Foreskin melanocyte (primary cell): ENCODE measurements at places on chromosomes 3 and 15.

DNA sequence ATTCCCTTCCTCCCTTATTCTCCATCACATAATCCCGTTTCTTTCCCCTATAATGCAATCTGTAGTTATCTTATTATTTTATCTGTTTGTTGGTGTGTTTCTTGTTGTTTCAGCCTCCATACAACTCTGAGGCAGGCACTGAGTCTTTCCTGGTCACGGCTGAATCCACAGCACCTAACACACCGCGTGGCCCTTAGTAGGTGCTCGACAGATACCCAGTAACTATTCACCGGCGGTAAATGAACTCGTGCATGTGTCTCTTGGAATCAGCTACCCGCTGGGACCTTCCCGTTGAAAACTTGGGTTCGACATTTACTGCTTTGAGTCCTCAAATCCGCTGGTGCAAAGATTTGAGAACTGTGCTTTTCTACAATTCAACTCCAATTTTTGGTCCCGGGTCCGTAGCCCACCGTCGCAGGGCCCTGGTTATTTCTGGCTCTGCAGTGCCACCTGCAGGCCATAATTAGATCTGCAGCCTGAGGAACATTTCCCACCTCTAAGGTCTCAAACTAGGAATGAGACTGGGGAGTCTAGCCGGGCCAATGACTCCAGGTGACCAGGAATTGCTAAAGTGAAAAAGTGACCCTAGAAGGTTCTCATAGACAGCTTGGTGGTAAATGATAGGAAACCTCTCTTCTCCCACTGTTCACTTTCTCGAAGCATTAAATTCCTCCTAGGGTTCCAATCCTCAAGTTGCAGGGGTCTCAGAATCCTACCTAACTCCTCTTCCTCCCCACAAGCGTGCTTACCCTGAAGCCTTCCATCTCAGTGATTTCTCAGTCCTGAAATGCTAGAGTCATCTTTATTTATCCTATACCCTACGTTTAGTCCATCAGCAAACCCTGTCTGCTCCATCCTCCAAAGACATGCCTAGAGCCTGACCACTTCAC, 40.0 kb upstream of the TRH start:
- DNase-seq: peak; percentile 9

- DNase-seq: no peak
These were observed 9.2 kb upstream of the MUC4 start for GRCh38 chr3:195820901-195821300.

DNA sequence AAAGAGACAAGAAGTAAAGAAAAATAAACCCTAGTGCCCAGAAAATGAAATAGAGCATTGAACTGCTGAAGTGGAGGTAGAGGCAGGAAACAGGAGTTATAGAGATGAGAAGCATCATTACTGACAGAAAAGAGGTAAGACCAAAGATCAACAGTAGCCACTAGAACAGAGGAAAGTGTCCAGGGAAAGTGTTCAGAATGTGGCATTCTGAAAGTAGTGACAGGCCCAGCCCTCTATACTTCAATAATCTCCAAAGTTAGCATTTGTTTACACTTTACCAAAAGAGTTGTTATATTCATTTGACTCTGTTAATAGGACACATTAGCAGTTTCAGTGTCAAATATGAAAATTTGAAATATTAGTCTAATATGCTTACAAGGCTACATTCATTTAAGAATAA, 727.1 kb upstream of the NECTIN3 start:
- DNase-seq: no peak

DNA sequence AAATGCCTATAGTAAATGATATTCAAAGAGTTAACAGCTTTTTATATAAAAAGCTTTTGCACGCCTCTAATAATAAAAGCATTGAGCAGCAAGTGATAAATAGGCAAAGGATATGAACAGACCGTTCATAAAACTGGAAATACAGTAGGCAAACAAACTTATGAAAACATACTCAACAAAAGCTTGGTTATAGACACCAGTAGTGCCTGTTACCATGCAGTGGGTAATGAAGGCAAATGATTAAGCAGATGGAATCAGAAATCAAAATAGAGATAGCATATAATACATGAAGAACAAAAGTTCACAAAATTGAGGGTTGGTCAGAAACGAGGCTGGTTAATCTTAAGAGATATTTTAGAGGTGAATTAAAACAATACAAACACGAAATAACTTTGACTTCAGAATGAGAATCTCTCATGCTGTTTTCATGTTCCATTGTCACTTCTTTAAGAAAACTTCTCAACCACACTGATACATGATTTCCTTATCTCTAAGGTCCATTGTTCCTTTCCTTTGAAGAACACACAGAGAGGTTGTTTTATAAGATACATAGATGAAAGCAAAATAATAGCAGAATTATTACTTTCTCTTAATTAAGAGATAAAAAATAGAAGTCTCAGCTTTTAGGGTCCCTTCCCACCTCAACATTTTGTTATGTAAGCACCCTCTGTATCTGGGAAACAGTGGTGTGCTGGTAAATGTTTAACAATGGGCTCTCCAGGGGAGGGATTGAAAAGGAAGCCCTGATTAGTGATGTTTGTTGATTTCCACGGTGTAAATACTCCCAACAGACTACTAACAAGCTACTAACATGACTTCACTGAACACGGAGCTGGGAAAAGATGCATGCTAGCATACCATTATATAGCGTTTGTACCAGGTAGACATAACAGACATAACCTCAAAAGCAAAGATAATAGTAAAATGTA, 12.6 kb downstream of the RASGRP1 start:
- no peak for DNase-seq

- DNase-seq: no peak
These were observed 17.8 kb downstream of the TBL1XR1 start for GRCh38 chr3:177179281-177180067.

- peak; percentile 2 for DNase-seq
These were observed 976.4 kb downstream of the CADM2 start for GRCh38 chr3:85935171-85935570.

DNA sequence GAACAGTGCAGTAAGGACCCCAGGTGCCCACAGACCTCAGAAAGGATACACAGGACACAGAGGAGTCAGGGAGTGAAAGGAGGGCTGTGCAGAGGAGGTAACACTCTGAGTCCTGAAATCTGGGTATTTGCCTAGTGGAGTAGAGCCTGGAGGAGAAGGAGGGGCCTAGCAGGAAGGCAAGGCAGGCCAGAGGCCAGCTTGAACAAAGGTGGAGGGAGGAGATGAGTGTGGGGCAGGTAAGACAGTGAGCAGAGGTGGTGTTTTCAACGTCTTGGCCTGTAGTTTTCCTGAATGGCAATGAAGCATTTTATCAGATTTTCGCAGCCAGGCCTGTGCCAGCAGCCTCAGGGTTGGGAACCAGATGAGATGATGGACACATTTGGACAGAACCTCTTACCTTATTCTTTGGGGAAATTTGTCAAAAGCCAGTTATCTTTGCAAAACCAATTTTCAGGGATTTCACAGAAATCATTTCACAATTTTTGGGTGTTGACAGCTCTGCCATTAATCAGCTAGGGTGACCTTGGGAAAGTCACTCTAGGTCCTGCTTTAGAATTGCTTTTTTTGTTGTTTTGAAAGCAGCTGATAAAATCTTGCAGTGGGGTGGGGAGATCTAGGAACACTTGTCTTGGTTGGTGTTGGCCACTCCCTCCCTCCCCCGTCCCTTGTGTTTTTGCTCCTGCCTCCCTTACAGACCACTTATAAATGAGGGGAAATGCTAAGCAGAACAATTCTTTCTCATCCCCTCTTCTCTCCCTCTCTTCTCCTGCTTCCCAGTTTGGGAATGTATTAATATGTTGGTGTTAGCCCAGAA, 38.4 kb downstream of the SPSB4 start:
- DNase-seq: no peak

- DNase-seq: no peak
These were observed 59.9 kb upstream of the DGKG start for GRCh38 chr3:186421946-186422345.

DNA sequence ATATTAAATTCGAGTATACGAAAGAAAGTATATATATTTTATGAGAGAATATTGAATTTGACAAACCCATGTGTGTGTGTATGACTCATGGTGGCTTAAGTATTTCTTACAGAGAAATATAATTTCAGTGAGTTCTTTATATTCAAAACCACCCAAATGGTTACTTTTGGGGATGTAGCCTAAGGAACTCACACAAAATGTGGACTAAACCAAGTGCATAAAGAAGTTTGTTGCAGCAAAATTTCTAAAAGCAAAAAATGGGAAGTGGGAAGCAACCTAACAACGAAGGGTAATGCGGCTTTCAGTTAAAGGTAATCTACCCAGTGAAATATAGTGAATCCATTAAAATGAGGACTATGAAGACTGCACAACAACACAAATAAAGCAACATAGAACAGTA, 277.1 kb downstream of the EDEM1 start:
- DNase-seq: no peak

DNA sequence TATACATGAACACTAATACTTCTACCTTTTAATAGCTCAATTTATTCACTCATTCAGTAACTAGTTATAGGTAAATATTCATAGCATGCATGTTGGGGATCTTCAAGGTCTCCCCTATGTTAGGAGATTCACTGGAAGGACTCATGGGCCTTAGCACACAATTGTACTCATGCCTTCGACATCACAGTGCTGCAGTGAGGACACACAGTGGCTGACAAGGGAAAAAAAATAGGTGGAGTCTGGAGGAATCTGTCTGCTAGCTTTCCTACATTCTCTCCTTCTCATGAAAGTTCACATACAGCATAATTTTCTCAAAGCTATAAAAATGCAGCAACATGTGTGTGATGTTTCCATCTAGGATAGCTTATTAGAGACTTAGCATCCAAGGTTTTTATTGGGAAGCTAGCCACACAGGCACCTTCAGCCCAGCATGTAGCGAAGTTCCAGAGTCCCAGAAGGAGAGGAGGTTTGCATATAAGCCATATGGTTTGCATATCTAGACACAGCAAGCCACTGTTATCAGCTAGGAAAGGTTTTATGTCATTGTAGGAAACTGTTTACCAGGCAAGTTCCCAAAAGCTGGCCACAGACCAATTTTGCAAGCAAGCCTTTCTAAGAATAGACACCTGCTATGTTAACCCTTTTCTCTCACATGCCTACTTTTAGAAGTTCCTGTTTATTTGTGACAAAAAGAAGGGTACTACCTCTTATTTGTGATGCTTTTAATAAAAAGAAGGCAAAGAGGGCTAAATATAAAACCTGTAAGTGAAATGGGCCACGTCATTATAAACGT, 46.4 kb downstream of the MORC1 start:
- no peak for DNase-seq

- no peak for DNase-seq
These were observed 3.8 kb downstream of the RNU6-1 start for GRCh38 chr15:67836134-67836455.

GRCh38 chr3:168093229-168093628, 2.5 kb downstream of the GOLIM4 start:
- DNase-seq: no peak

DNA sequence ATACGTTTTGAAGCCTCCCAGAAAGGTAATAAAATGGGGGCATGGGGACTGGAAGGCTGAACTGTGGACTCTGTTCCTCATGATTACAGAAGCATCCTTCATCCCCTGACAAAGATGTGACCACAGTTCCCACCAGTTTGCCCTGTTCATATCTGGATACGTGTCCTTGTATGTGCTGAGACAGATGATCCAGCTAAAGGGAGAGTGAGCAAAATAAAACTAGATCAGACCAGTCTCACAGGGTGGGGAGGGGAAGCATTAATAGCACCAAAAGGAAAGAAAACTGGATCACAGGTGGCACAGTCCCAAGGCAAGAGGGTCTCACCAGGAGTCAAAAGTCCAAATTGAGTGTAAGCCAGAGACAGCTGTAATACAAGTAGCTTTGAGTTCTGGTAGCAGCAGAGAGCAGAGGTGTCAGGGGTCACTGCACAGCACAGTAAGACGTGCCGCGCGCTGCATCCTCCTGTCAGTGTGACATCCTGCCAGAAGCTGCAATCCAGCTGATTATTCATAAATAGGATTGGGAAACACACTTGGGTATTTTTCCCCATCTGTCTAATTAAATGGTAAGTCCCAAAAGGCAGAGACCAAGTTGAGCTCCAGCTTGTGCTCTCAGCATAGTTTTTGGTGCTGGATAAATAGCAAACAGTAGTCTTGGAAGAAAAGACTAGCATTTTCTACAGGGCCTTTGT, 560.0 kb upstream of the CFAP20DC start:
- DNase-seq: no peak

DNA sequence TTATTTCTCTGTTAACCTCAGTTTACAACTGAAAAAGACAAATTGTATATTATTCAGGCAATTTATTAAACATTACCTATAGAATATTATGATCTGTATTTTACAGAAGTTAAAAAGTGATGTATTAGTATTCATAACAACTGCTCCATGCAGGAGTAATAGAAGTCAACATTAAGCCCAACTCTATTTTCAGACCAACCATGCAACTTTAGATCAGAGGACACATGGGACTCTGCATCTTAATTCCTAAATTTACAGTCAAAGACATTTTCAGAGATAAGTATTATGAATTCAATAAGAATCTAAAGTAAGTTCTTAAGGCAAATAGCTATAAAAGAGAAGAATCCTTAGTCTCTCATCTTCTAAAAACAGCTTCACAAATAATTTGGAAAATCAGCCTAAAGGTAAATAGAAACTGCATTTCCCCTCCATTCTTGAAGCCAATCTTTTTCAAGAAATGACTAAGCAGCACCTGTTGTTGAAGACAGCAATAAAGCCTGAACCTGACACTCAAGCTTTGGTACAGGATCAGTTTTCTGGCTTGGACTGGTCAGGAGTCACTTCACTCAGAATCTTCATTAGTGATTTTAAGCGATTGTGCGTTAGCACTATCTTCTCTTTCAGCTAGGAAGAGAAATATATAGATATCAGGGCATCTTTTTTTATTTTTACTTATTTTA, 23.0 kb downstream of the OIP5 start:
- DNase-seq: no peak

GRCh38 chr3:177977381-177978158, 558.7 kb upstream of the KCNMB2 start:
- DNase-seq: peak; percentile 21

- no peak for DNase-seq
These were observed 24.5 kb upstream of the PROK2 start for GRCh38 chr3:71809321-71810026.

GRCh38 chr3:179927191-179927590, 109.5 kb downstream of the PEX5L start:
- no peak for DNase-seq

- no peak for DNase-seq
These were observed 439.2 kb upstream of the EPHA3 start for GRCh38 chr3:88668180-88668579.
